ENCODE measurements at places on chromosomes 5 and 9. TPM values are rescaled to one million over a fixed set of nuclear protein-coding genes. Genes with fewer than 3 reads are reported as not detected.

DNA sequence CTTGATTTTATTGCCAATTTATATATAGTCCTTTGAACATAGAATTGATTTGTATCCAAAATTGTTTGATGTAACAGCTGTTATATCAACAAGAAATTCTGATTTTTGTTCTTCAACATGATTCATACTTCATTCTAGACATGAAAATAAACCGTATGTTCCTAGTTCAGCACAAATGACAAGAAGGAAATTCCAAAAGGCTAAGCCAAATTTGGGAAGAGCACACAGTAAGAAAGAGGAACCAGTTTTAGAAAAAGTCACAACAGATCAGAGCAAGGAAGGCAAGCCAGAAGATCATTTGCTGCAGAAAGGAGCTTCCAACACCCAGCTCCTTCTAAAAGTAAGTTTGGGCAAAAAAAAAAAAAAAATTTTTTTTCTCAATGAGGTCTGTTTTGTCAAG is 65.0 kb upstream of the MCCC2 start:
- no peak for DNase-seq

DIAPH1 gene
- 43.3 TPM for polyA plus RNA-seq

GRCh38 chr5:173789031-173789920 is 98.9 kb upstream of the CPEB4 start:
- DNase-seq, result no peak

CCL27 gene
- 1.1 TPM for polyA plus RNA-seq

DNA sequence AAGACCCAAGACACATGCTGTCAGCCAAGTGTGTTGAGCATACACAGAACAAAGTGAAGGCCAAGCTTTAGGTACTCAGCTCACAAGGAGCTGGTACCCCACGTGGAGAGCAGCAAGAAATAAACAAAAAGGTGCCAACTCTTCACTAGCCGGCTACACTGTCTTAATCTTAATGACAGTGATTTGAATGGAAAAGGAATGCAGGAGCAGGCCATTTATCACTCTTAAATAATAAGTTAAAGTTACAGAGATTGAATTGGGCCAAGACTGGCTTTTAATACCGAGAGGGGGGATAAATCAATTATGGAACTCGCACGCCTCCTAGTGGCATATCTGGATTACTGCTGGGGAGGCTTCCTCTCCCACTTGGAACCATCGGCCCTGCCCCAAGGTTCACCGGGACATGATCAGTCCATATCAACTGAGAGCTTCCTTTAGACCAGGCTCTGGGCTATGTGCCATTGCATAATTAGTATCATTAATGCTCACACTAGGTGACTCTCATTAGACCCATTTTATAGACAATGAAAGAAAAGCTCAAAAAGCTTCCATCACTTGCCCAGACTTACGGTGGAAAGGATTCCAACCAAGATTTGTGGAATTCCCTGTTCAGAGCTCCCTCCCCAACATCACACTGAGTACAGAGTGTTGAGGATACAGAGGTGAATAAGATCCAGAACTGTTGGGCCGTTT is 94.0 kb downstream of the ACTL7B start:
- peak; percentile 55 for DNase-seq

- DNase-seq, result no peak
Measured at GRCh38 chr5:56506211-56506965, 273.3 kb upstream of the ANKRD55 start.

DNA sequence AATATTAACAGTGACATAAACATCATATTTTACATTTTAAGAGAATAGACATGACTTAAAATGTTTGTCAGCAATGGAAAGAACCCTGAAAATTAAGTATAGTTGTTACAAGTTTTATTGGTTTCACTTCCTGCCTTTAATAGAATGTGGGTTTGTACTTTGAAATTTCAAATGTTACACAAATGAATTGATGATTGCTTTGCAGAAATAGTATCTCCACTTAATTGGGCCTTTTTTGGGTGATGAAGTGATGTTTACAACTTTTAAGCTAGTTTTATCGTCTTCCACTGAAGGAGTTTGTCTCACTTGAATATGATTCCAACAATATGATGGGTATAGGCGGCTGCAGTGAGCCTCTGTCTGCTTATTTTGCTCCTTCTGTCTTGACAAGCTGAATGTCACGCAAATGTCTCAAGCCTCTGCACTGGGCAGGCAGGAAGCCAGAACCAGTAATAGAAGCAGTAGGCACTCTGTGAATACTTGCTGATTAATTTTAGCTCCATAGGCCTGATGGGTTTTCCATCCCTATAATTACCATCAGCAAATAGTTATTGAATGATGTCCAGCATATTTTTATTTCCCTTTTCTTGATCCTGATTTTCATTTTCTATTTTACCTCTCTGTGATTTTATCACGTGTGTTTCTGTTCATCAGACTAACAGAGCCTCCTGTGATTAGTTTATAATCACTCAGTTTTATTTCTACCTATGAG is 10.6 kb upstream of the NR3C1 start:
- no peak for DNase-seq

PCDHA9 gene
- polyA plus RNA-seq, result 0.10 TPM

- DNase-seq, result no peak
Measured at GRCh38 chr9:87676976-87677775, 48.7 kb upstream of the CTSL start.

Data from right lung (tissue), 10 donors.